ENCODE measurements at places on chromosomes 5 and 9.

DNA sequence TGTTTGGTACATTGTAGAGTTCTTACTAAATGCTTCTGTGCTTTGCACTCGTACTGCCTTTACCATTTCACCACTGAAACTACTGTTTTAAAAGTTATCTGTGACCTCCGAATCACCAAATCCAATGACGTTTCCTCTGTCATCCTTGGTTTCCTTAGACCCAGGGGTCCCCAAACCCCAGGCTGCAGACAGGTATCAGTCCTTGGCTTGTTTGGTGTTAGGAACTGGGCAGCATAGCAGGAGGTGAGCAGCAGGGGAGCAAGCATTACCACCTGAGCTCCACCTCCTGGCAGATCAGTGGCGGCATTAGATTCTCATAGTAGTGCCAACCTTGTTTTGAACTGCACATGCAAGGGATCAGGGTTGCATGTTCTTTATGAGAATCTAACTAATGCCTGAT is 26.8 kb upstream of the APC start:
- DNase-seq: no peak

DNA sequence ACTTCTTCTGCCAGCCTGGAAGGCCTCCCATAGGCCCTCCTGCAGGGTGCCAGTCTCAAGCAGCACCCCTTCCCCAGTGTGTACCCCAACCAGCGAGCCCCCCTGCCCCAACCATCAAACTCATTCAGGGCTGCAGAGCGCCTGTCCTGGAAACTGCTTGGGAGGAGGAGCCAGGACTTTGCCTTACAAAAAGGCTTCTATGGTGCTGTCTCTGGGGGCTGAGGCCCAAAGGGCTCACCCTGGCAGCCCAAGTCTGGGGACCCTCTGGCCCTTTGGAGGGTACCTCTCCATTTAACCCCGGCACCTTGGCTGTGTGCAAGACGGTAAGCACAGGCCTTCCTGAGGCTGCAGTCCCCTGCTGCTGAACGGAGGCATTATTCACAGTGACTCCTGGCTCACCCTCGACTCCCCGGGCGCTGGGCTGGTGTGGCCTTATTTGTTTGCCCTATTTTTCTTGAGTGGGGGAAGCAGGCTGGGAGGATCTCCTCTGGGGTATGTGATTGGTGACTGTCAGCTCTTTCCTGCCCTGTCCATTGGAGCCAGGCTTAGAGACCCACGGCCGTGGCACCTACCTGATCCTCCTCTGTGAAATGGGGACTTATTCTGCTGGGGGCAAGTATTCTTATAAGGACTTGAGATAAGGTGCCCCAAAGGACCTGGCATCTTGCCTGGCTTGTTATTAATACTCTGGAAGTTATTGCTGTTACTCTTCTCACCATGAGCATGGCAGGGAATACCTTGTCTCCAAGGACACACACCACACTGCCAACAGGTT is 5.8 kb downstream of the LMX1B start:
- no peak for DNase-seq

DNA sequence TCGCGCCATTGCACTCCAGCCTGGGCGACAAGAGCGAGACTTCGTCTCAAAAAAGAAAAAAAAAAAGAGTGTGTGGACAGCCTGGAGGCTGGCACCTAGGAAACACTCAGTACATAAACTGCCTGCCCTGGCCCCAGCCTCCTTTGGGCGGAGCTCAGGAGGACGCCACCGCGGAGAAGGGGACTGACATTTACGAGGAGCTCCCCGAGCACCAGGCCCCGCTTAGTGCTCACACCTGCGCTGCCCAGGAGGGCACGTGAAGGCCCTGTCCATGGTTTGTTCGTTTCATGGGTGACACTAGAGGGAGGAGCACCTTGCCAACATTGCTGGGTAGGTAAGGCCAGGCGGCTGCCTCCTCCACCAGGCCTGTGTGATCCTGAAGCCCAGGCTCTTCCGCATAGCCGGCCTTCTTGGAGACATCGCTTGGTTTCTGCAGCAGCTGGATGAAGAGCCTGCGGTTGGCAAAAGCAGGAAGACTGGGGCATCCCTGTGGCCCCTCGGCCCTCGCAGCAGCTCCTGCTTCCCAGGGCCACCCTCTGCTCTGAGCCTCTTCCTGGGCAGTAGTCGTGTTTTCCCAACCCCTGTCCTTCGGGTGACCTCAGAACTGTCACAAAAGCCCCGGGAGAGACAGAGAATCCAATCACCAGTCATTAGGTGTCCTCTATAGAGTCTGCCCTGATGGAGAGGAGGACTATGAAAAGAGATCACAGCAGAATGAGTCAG is 26.2 kb upstream of the LAMC3 start:
- no peak for DNase-seq

DNA sequence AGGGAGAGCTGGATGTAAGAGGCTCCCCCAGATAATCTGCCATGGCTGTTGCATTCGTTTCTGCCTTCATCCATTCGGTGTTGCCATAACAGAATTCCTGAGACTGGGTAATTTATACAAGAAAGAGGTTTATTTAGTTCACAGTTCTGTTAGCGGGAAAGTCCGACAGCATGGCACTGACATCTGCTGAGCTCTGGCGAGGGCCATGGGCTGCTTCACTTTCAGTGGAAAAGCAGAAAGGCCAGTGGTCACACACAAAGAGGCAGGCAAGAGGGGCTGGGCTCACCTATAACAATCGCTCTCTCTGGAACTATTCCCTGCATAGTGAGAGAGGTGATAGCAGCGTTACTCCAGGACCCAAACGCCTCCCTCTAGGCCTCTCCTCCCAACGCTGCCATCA is 305.9 kb downstream of the MLLT3 start:
- DNase-seq: no peak

DNA sequence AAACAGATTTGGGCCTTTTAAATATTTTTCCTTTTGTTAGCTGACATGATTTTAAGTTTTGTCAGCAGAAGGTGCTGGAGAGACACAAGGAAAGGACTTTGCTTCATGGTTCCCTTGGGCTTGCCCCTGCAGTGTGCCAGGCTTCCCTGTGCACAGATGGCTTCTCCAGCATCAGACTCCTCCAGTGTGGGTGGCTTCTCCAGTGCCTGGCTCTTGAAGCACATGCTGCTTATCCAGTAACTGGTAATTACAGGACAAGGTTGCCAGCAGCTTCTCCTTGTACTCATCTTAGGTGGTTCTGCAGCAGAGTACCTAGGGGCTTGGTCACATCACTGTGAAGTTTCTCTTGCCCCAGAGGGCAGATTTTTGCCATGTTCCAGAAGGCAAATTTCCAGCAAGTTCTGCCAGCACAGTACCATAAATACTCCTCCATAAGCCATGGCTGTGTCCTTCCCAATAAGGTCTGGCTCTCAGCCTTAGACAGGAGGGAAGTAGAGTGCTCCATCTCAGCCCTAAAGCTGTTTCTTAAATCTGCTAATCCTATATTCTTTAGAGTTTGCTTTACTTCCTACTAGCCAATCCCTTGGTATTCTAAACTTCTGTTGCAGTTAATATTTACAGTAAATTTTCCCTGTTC is 62.4 kb downstream of the PJA2 start:
- DNase-seq: no peak

- no peak for DNase-seq
Measured at GRCh38 chr5:179171251-179171815, 111.2 kb downstream of the ZNF354C start.

GRCh38 chr9:125985998-125986655 is 239.0 kb downstream of the PBX3 start:
- DNase-seq: no peak

DNA sequence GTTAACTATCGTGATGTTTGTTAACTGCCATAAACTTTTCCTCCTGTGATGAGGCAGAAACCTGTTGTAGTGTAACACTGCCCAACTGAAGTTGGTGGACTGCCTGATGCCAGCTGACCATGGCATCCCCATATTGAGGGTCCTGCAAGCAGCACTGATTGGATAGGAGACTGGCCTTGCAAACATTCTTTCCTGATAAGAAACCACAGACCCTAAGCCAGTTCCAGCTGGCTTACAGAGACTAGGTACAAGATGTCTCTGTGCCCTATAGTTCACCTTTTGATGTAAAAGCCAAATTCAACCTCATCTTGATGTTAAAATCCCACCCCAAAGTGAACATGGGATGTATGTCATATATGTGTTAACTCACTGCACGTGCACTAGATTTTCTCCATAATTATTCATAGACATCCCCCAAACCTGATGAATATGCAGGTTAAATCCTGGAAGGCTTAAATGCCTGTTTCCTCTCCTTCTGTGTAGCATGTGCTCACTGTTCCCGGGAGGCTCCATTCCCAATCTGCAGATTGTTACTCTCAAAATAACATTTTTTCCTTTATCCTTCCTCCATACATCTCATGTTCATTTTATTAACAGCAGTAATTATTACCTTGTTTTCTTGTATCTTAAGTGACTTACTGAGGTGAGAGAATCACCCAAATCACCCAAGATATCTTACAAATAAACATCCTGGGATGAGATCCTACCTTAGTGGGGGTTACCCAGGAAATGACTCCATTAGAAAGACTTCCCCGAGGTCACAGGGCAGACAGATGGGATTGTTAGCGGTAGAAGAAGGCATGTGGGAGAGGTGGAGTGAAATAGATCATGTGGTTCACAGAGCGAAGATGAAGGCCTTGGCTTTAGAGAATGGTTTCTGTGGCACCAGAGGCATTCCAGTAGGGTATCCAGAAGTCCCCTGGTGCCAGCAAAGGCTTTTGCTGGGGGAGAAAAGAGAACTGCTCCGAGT is 566.7 kb downstream of the CCDC171 start:
- no peak for DNase-seq

DNA sequence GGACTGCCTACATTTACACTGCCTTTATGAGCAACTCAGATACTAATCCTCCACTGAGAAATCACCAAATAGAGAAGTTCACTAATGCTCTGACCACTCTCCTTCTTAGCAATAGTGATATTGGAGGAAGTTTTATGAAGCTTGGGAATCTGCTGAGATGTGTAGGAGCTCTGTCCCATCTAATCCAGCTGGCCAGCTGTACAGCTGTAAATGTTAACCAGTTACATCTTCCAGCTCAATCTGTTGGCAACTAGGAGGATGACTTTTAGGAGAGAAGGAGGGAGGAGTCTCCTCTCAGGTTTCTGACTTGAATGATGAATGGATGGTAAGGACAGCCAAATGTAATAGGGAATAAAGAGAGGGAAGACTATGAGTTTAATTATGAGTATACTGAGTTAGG is 36.3 kb upstream of the LRRC19 start:
- no peak for DNase-seq

DNA sequence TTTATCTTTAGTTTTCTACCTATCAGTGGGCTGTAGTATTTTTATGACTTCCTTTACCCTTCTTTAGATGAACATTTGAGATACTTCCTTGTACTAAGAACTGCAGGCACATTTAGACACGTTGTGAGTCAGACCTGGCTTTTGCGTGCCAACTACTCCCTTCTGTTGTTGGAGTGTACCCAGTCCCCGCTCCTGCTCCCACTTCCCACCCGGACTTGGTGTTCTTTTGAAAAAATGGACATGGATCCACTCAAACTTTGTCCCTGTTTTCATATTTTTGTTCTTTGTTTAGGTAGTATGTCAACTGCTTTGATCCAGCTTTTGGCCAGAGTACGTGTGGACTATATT is 60.7 kb downstream of the PARP8 start:
- DNase-seq: no peak

GRCh38 chr5:132758451-132758850 is 11.2 kb downstream of the CCNI2 start:
- DNase-seq: no peak

GRCh38 chr9:133144142-133144903 is 19.4 kb downstream of the GBGT1 start:
- DNase-seq: peak; percentile 88

GRCh38 chr5:139215107-139215975 is 17.2 kb upstream of the SIL1 start:
- no peak for DNase-seq

- no peak for DNase-seq
Measured at GRCh38 chr5:86646671-86647070, 28.9 kb downstream of the COX7C start.

GRCh38 chr9:130994135-130995085 is 14.6 kb upstream of the LAMC3 start:
- DNase-seq: no peak

DNA sequence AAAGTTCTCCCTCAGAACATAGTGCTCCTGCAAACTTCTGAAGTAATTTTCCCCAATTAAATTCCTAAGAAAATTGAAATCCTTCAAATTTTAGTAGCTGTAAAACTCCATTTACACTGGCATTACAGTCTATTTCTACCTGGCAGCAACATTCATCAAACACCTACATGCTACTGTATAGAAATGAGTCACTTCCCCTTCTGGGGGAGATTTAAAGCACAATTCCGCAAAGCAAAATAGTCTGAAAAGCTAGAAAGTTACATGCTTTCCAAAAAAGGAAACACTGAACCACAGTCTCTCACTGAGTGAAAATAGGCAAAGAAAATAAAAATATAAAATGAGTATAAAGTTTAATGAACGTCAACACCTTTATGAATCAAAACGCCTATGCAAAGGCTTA is 43.3 kb downstream of the MCTP1 start:
- no peak for DNase-seq

DNA sequence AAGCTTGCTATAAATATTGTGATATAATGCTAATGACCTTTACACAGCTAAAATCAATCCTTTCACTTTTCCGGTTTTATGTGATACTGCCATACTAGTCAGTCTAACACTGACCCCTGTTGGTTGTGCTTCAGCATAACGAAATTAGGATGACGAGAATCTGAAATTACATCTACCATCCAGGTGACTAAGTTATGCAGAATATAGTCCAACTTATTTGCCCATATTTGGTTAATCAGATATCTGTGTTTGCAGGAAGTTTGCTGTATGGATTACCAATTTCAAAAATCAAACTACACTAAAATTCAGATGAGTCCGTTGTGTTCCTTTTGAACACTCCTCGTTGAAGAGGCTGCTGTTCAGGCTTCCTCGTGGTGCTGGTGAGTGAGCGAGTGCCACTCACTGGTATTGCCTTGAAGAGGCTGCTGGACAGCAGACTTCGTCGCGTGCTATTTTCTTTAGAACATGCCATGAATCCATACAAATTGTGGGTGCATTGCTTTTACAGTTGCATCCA is 32.5 kb downstream of the TENT4A start:
- DNase-seq: peak; percentile 74

GRCh38 chr5:172766287-172767108 is 4.5 kb downstream of the DUSP1 start:
- no peak for DNase-seq

GRCh38 chr5:85663708-85664031 is 954.1 kb upstream of the COX7C start:
- no peak for DNase-seq

DNA sequence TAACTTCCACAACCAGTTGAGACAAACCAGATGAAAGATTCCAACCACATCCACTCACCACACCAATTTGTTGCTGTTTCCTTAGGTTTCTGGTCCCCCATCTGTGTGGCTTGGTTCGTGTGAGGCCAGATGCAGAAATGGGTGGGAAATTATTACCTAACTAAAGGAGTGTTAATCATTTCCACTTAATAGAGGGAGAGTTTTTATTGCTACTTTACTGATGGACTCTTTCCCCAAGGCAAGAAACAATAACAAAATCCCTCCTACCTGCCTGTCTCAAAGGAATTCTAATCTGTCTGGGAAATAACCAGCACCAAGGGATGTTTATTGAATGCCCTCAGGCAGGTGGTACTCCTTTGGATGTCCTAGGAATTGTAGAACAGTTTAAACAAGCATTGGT is 76.3 kb downstream of the TMEM167A start:
- no peak for DNase-seq

GRCh38 chr5:174626369-174626920 is 97.9 kb upstream of the MSX2 start:
- DNase-seq: no peak

Measured in erythroblast (primary cell).